Suprapubic skin (tissue), 4 donors: ENCODE measurements at places on chromosomes 2 and 18.

- no peak for DNase-seq
- no peak overlapping the region for H3K4me3 ChIP-seq
- H3K27me3 ChIP-seq = no peaks in the 10 kb centered on the region
Observed at GRCh38 chr18:44635546-44635945, 45.1 kb upstream of the SETBP1 start.

- no peak for DNase-seq
- H3K4me3 ChIP-seq = no peak overlapping the region
- no peaks in the 10 kb centered on the region for H3K36me3 ChIP-seq
Observed at GRCh38 chr2:24412812-24413211, 52.5 kb upstream of the ITSN2 start.

- H3K27ac ChIP-seq = no peak overlapping the region
- no peak for DNase-seq
- no peaks in the 10 kb centered on the region for H3K36me3 ChIP-seq
- peaks cover 5% of the 10 kb centered on the region for H3K4me1 ChIP-seq
Observed at GRCh38 chr2:234212534-234212933, 162.0 kb downstream of the SPP2 start.

- DNase-seq = peak; percentile 66
- no peaks in the 10 kb centered on the region for H3K4me1 ChIP-seq
- H3K4me3 ChIP-seq = no peak overlapping the region
- H3K27me3 ChIP-seq = peaks cover 5% of the 10 kb centered on the region
- no peak overlapping the region for H3K27ac ChIP-seq
Observed at GRCh38 chr2:3667151-3667631, 9.2 kb downstream of the ALLC start.

DNA sequence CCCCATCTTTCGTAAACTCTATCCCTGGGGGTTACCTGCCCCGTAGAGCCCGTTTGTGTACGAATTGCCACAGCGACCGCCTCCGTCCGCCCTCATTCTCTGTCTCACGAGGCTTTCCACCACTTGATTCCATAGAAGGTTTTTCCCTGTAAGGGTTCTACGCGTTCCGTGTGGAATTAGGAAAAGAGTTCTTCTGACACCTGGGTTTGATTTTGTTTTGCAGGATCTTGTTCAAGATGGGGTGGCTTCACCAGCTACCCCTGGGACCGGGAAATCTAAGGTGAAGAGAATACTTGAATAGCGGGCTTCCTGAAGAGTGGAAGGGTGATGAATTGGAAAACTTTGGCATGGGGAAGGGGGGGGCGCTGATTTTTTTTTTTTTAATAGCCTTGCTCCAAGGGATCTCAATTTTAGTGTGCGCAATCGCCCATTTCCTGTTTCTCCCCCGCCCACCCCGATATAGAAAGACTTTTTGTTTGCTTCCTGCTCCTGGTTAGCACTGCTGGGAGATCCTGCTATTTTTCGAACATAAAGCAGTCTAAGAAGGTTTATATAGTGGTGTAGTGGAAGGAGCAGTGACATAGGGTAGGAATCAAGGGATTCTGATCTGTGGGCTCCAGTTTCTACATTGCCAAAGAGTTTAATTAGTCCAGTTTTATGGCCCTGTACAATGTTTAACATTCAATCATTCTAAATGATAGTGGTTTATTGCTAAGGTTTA is 564 bp downstream of the GCC2 start:
- H3K36me3 ChIP-seq = peaks cover 18% of the 10 kb centered on the region
- DNase-seq = no peak
- H3K4me1 ChIP-seq = peaks cover 17% of the 10 kb centered on the region
- H3K4me3 ChIP-seq = peak overlapping the region; percentile 76

GRCh38 chr2:9313443-9313842 is 106.8 kb downstream of the ASAP2 start:
- H3K27me3 ChIP-seq = no peaks in the 10 kb centered on the region
- H3K36me3 ChIP-seq = no peaks in the 10 kb centered on the region

GRCh38 chr18:60066219-60066975 is 166.6 kb downstream of the PMAIP1 start:
- no peaks in the 10 kb centered on the region for H3K27me3 ChIP-seq
- no peaks in the 10 kb centered on the region for H3K36me3 ChIP-seq
- no peak for DNase-seq
- H3K4me3 ChIP-seq = no peak overlapping the region
- no peak overlapping the region for H3K27ac ChIP-seq
- no peaks in the 10 kb centered on the region for H3K4me1 ChIP-seq

DNA sequence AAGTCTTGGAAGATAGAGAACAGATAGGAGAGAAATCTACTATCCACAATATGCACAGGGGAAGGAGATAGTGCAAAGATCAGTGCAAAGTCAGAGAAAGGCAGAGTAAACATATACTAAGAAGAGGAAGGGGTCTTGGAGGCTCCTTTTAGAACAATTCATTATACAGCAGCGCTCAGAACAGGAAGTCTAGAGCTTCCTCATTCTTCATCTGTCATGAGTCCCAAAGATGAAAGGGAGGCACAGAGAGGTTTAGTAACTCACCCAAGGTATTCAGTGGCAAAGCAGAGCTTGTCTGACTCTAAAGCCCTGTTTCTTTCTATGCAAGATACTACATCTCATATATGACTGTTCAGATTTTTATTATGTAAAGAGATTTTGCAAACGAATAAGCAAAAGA is 1.4 kb downstream of the SP110 start:
- H3K4me3 ChIP-seq = peak overlapping the region; percentile 68
- peaks cover 29% of the 10 kb centered on the region for H3K36me3 ChIP-seq
- DNase-seq = no peak
- H3K27ac ChIP-seq = no peak overlapping the region

- H3K4me1 ChIP-seq = peaks cover 5% of the 10 kb centered on the region
- no peak overlapping the region for H3K4me3 ChIP-seq
- DNase-seq = no peak
Observed at GRCh38 chr18:58544616-58545337, 84.1 kb downstream of the ALPK2 start.

DNA sequence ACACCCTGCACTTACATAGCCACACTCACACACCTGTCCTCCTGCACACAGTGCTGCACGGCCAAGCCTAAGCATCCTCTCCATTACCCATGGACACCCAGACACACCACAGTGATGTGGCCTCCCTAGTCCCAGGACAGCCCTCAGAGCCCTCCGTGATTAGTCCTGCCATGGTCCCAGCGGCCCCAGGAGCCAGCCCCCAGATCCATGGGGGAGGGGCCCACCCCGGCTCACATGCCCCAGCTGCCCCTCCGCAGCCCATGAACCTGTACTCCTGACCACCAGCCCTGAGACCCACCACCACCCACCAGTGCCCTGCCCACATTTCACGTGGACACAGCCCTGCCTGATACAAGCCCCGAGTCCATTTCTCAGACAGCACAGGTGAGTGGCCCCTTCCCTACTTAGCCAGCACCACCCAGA is 8.1 kb upstream of the DUSP2 start:
- H3K36me3 ChIP-seq = no peaks in the 10 kb centered on the region
- peaks cover 7% of the 10 kb centered on the region for H3K4me1 ChIP-seq
- DNase-seq = peak; percentile 44

DNA sequence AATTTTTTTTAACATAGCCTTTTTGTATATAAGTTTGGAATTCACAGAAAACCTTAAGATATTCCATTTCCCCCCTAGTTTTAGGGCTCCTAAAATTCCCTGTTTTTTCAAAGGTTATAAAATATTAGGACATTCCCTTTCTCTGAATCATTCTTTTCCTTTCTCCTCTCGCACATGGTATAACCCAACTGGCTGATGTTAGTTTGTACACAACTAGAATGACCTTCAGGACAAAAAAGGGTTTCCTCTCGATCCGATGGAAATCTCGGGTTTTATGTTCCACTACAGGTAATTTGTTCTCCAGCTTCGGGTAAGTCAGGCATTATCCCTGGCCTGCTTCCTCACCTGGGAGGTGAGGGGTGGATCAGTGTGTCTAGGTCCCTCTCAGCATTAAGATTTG is 215.1 kb downstream of the LDLRAD4 start:
- DNase-seq = no peak
- H3K4me1 ChIP-seq = no peaks in the 10 kb centered on the region
- H3K27me3 ChIP-seq = no peaks in the 10 kb centered on the region
- H3K36me3 ChIP-seq = no peaks in the 10 kb centered on the region

DNA sequence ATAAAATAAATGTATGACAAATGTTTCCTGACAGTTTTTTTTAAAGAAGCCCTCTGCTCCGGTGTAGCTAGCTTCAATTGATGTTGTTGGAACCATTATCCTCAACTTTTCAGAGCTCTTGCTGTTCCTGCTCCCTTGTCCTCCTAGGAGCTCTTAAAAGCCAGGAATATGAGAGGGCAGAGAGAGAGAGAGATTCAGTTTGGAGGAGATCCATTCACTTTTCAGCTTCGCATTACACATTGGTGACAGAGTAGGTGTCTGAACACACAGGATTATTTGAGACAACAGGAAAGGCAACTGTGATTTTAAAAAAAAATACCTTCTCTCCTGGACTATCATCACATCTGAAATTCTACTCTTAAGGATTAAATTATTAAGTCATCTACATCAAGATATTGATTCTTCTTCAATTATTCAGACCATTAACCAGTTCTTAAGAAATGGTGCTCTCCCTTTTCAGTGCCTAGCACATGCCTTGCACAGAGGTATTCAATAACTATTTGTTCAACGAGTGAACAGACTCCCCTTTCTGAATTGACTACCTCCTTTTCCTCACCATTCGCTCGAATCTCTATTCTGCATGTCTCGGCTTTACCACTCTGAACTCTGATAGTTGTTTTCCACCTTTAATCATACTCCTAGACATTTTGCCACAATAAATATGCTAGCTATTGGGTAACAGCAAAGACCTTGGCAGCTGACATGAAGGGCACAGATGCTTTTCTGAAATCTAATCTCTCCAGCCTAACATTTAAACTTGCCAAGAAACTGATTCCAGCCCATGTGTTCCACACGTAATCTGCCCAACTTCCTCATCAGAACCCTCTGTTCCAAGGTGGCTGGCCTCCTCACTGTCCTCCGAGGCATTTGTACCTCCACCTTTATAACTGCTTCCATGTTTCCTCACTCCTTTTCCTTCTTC is 28.6 kb upstream of the SLC35F5 start:
- no peak overlapping the region for H3K27ac ChIP-seq
- H3K4me1 ChIP-seq = no peaks in the 10 kb centered on the region
- H3K4me3 ChIP-seq = no peak overlapping the region
- H3K36me3 ChIP-seq = no peaks in the 10 kb centered on the region
- no peaks in the 10 kb centered on the region for H3K27me3 ChIP-seq
- DNase-seq = no peak

- DNase-seq = no peak
- H3K27me3 ChIP-seq = no peaks in the 10 kb centered on the region
- no peak overlapping the region for H3K4me3 ChIP-seq
- H3K36me3 ChIP-seq = no peaks in the 10 kb centered on the region
Observed at GRCh38 chr2:187769437-187769836, 215.2 kb upstream of the TFPI start.

DNA sequence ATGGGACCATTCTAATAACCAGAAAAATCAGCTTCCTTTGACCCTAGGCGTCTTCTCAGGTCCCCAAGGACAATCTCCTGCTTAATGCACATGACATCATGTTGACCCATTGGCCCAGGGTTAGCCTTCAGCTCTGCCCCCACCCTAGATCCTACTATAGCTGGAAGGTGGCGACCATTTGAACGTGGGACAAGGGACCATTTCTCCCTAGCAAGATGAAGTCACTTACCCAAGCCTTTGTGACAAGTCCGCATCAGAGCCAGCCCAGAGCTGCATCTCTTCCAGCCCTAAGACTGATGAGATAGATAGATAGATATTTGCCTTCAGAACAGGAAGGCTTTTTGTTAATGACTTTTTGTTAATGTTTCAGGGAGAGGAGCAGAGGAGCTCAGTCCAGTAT is 28.2 kb upstream of the TAF1B start:
- H3K4me1 ChIP-seq = peaks cover 41% of the 10 kb centered on the region
- no peak overlapping the region for H3K4me3 ChIP-seq
- no peak for DNase-seq
- H3K36me3 ChIP-seq = no peaks in the 10 kb centered on the region

GRCh38 chr2:186927867-186928191 is 78.9 kb upstream of the ZSWIM2 start:
- no peak for DNase-seq
- H3K36me3 ChIP-seq = no peaks in the 10 kb centered on the region

- H3K27me3 ChIP-seq = no peaks in the 10 kb centered on the region
- no peak overlapping the region for H3K4me3 ChIP-seq
- H3K27ac ChIP-seq = no peak overlapping the region
- H3K4me1 ChIP-seq = no peaks in the 10 kb centered on the region
Observed at GRCh38 chr2:139685090-139685983, 905.1 kb upstream of the NXPH2 start.

- DNase-seq = no peak
- H3K27me3 ChIP-seq = peaks cover 16% of the 10 kb centered on the region
- no peaks in the 10 kb centered on the region for H3K4me1 ChIP-seq
- no peak overlapping the region for H3K27ac ChIP-seq
- no peak overlapping the region for H3K4me3 ChIP-seq
- H3K36me3 ChIP-seq = no peaks in the 10 kb centered on the region
Observed at GRCh38 chr2:27290549-27290948, 8.3 kb downstream of the TRIM54 start.

DNA sequence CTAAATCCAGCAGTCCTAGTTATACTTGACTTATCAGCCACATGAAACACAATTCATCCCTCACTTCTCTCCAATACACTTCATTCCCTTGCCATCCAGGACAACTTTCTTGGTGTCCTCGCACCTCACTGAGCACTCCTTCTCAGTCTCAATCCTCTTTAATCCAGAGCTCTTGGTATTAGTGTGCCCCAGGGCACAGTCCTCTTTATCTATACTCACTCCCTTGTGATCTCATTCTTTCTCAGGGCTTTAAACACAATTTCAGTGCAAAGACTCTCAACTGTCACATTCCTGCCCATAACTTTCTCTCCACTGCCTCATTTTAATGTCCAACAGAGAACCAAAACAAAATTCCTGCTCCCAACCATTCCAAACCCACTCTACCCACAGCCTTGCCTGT is 60.8 kb upstream of the SPOPL start:
- no peak for DNase-seq
- no peak overlapping the region for H3K27ac ChIP-seq
- no peaks in the 10 kb centered on the region for H3K36me3 ChIP-seq

GRCh38 chr2:216485745-216486144 is 12.9 kb upstream of the RPL37A start:
- no peak for DNase-seq
- no peaks in the 10 kb centered on the region for H3K27me3 ChIP-seq
- no peak overlapping the region for H3K4me3 ChIP-seq
- peaks cover 3% of the 10 kb centered on the region for H3K4me1 ChIP-seq

DNA sequence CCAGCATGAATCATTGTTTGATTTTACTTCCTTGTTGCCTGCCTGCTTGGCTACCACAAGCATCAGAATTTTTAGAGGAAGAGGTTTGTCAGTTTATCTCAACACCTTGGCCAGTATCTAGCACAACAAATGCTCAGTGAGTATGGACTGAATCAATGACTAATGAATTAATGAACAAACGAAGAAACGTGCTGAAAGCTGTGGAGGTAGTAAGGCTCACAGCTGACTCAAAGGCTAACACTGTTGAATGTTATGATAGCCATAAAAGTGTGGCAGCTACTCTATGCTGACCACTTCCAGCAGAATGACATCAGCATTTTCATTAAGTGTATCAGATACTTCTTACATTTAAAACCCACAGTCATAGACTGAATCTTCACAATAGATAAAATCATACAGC is 543.4 kb downstream of the IRS1 start:
- H3K27ac ChIP-seq = no peak overlapping the region
- H3K27me3 ChIP-seq = no peaks in the 10 kb centered on the region
- H3K4me3 ChIP-seq = no peak overlapping the region
- no peak for DNase-seq
